ENCODE measurements at places on chromosomes 13 and 19.

DNA sequence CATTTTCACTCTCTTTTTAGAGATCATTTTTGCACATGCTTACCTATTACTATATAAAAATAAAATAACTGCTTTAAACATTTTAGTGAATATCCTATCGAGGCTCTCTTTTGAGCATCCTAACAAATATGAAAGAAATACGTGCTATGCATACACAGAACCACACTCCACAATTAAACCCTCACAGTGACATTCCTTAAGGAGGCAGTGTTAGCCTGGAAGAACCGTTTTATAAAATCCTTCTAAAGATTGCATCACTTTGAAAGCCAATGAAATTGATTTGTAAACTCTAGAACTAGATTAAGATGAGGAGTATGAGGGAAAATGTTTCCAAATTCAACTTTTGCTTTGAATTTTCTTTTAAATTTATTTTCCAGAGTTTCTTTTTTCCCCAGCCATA is 11.1 kb upstream of the ENOX1 start:
- DNase-seq: no peak

GRCh38 chr13:99968521-99969452 is 2.8 kb downstream of the ZIC5 start:
- peak; percentile 67 for DNase-seq

DNA sequence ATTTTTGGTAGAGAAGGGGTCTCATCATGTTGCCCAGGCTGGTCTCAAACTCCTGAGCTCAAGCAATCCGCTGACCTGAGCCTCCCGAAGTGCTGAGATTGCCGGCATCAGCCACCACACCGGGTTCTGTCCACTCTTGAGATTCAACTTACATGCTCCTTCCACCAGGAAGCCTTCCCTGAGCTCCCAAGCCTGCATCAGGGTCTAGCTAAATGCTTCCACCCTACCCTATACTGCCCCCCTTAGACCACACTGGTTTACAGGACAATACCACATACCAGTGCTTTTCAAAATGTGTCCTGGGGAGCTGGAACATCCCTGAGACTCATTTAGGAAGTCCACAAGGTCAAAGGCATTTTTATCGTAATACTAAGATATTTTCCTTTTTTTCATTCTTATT is 15.1 kb upstream of the CACNG8 start:
- DNase-seq: no peak

- DNase-seq: no peak
Measured at GRCh38 chr19:20167651-20168122, 673 bp downstream of the ZNF486 start.

DNA sequence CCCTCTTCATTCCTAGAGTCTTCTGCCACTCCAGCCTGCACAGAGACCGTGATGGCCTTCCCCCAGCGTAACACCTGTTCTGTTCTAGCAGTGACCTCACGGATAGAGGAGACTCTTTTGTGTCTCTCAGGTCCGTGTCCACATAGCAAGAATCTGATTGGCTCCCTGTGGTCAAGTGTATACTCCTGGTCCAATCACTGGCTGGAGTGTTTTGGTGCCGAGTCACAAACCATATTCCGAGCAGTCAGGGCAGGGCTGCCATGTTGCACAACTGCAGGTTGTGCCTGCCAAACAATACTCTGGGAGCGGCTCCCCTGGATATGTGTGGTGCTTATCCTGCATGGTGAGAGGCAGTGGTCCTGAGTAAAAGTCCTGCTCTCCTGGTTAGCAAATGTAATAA is 402.4 kb downstream of the KCNRG start:
- no peak for DNase-seq

GRCh38 chr19:38952395-38953165 is 21.8 kb downstream of the MRPS12 start:
- peak; percentile 30 for DNase-seq

DNA sequence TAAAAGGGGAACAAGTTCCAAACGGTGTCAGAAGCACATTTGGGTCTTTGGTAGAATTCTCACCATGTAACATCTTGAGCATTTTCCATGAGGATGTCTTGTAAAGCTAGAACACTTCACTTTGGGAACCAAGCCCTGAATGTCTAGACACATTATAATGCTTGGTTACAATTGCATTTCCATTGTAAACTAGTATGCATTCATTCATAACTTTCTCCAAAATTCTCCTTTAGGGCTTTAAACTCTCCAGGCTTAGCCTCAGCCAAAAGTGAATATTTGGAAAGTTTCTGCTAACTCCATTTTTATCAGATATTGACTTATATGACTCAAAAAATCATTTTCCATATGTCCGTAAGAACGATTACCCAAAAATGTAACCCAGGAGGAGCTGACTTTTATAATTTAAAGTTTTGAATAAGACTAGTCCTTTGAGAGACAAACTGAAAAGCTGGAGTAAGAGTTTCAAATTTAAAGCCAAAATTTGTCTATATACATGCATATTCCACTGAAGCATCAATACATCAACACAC is 1170.4 kb downstream of the EFNB2 start:
- DNase-seq: no peak

- no peak for DNase-seq
Measured at GRCh38 chr13:39864221-39864620, 208.8 kb downstream of the COG6 start.

DNA sequence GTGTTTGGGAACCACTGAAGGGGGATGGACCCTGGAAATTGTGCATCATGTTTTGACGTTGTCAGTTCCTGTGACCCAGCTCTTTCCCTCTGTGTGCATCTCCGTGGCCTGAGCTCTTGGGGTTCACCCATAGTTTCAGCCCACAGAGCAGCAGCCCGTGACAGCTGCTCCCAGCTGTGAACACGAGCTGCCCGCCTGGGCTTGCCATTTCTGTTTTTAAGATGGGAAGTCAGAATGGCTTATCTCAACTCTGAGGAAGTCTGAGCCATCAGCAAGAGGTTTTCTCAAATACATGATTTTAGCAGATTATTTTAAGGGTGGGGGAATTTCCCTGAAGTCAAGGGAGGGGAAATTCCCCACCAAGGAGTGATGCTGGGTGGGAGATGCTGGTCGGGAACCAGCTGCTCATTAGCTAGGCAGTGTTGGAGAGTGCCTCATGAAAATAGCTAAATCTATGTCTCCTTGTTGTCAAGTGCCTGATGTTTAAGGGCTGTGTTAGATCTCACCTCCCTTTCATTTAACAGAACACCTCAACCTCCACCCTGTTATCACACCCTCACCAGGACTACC is 34.8 kb upstream of the C1QTNF9 start:
- DNase-seq: no peak

DNA sequence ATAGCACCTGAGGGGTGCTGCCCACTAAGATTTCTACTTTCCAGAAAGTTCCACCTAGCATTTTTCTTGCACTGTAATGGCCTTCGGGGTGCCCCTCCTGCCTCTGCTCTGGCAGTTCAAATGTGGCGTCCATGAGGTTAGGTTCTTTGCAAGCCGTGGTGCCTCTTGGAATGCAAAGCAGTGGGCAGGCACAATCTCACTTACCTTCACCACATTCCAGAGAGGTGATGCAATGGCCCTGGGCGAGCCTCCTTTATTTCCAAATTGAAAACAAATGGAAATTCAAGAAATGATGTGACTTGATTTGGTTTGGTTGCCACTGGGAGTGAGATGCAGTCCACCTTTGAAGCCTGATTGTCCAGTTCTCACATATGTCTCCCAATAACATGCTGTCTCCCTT is 46.9 kb downstream of the FGF9 start:
- no peak for DNase-seq

DNA sequence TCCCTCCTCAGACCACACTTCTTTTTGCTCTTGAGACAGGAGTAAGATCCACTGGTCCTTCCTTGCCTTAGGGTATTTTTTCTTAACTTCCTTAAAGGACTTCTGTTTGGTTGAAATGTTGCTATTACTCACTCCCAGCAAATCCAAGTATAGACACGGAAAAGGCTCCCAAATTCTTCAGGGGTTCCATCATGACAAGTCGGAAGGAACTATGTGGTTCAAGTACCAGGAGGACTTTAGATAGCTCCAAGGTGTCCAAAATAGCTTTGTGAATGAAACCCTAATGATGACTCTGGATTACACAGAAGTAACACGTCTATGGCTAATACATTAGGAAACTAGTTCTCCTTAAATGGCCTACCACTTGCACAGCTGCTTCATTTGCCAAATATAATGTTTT is 238.7 kb downstream of the KCTD12 start:
- no peak for DNase-seq

DNA sequence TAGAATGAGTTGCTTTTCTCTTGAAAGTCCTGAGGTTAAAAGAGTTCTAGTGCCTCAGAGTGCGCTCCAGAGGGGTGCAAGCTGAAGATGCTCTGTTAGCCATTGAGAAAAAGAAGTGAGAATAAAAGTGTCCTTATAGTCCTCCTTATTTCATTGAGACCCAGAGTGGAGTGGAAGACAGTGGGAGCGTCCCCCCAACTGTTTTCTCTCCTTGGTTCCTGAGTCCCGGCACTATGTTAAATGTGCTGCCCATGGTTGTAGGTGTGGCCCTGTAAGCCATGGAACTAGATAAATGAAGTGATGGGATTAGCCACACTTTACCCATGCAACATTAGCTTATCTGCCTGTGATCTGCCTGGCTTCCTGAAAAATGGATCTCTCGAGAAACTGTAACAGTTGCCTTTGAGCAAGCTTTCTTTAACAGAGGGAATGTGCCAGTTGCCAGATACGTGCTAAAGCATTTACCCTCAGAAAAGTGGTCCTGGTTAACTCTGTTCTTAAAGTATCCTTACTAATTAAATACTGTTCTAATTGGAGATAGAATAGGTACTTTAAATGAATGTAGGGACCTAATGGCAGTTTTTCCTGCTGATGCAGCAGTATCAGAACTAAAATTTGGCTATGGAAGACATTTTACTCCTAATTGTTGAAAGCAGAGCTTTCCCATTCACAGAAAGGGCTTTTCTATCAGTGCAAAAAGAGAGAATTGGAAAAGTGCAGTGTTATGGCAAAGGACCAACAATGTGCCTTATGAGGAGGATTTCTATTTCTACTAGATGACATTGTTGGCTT is 21.4 kb upstream of the PSG9 start:
- DNase-seq: peak; percentile 48

DNA sequence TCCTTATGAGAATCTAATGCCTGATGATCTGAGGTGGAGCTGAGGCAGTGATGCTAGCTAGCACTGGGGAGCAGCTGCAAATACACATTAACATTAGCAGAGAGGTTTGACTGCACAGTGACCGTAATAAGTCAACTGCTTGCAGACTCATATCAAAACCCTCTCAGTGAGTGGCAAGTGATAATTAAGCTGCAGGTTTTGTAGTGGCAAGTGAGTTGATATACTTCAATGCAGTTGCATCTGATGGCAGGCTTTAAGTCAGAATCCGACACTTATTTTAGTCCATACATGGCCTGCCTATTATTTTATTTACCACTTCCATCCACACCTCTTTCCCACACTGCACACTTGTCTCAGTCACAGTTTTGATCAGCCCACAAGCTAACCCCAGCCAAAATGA is 209.2 kb upstream of the IRS2 start:
- no peak for DNase-seq

DNA sequence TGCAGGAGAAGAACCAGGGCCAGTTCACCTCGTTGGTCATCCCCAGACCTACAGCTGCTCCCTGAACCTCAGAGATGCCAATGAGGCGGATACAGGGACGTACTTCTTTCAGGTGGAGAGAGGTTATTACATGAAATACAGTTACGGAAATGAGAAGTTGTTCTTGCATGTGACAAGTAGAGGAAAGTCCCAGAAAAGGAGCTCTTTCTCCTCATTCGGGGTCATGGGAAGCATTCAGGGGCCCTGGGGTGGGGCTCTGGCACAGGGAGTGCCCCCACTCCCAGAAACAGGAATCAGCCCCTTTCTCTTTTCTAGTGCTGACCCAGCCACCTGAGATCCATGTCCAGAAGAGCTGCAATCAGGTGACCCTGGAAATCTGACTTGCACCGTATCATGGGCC is 4.5 kb upstream of the SIGLEC9 start:
- no peak for DNase-seq

DNA sequence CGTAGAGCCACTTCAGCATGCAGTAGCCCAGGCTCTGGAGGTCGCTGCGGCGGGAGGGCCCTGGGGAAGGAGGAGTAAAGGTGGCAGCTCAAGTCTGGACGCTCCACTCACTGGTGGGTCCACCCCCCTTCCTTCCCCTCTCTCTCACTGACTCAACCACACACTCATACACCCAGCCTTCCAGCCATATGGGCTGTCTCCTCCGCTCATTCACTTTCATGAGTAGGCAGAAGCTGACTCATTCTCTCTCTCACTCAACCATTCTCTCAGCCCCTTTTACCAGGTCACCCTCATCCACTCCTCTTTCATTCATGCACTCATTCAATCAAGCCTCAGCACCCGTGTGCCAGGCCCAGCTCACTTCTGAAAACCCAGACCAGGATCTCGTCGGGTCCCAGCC is 27.5 kb upstream of the SIGLEC11 start:
- DNase-seq: no peak

DNA sequence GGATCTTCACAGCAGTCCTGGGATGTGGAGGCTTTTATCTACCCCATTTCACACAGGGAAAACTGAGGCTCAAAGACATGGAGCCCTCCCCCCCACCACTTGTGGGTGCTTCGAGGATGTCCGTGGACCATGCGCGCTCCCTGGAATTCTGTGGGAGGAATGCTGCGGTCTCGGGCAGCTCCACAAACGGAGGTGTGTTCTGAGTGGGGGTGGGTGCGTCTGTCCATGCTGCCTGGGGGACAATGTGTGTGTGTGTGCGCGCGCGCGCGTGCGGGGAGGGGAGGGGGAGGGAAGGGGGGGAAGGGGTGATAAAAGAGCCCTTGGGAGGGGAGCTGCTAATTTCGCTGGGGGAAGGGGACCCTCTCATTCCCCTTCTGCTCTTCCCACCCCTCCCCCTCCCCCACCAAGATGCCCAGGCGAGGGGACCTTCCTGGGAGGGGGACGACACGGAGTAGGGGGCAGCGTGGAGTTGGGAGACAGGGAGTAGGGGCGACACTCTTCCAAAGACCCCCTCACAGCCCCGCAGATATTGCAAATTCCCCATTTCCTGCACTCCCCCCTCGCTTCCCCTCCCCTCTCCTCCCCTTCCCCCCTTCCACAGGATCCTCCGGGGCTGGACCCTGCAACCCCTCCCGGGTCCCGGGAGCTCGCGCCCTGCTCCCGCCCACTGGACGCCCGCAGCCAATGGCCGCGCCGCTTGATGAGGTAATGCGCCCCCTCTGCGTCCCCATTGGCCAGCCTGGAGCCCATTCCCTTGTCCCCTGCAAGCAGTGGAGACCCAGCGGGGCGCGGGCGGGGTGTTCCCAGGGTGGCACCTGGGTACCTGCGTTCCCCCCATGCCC is 18.9 kb upstream of the ZNRF4 start:
- DNase-seq: peak; percentile 90

- no peak for DNase-seq
Measured at GRCh38 chr13:77310161-77310560, 16.7 kb downstream of the MYCBP2 start.

- no peak for DNase-seq
Measured at GRCh38 chr19:27792576-27793127, 1420.3 kb downstream of the UQCRFS1 start.

GRCh38 chr19:17920527-17920926 is 12.3 kb upstream of the CCDC124 start:
- DNase-seq: no peak

DNA sequence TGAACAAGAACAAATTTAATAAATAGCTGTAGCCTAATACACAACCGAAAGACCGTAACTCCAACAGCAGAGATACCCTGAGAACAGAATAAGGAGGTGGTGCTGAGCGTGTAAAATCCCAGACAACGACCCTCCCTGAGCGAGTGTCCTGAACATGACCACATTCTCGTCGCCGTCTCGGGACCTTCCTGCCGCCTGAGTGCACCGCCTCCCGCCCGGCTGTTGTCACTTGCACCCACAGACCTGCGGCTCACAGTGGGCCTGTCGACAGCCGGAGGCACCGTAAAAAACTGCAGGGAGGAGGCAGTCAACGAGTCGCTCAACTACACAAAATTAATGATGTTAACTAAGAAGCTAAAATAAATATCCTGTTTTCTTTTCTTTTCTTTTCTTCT is 35.8 kb upstream of the GRTP1 start:
- DNase-seq: no peak
